Putamen (tissue), 1 donor: ENCODE measurements at places on chromosomes 5 and 9.
A peak's percentile ranks its signal among the peaks of the same experiment; 100 is the strongest.

GRCh38 chr5:126948011-126948355 lies 82.4 kb downstream of the MARCHF3 start:
- DNase-seq, result no peak

- peak; percentile 56 for DNase-seq
Measured at GRCh38 chr5:102713682-102714231, 41.3 kb upstream of the PAM start.

GRCh38 chr9:79477241-79477840 lies 94.4 kb upstream of the TLE4 start:
- DNase-seq, result no peak

GRCh38 chr9:79757881-79758669 lies 186.3 kb downstream of the TLE4 start:
- DNase-seq, result no peak

- no peak for DNase-seq
Measured at GRCh38 chr5:93993161-93993560, 251.8 kb upstream of the POU5F2 start.

- DNase-seq, result no peak
Measured at GRCh38 chr5:142474431-142475094, 149.7 kb upstream of the SPRY4 start.

DNA sequence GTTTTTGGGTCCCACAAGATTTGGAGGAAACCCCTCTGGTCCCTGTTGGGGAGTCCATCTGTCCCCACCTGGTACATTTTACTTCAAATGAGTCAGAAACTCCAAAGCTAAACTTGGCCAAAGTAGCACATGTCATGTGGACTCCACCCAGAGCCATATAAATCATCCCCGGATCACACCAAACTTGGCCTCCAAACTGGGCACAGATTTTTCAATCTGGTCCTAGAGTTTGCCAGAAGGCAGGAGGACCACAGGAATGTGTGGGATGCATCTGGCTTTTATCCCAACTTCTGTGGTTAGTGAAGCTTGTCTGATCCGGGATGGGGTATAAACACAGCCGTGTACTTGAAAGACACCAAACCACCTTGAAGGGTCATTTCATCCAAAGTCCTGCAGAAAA lies 66.3 kb downstream of the MAT2B start:
- no peak for DNase-seq

DNA sequence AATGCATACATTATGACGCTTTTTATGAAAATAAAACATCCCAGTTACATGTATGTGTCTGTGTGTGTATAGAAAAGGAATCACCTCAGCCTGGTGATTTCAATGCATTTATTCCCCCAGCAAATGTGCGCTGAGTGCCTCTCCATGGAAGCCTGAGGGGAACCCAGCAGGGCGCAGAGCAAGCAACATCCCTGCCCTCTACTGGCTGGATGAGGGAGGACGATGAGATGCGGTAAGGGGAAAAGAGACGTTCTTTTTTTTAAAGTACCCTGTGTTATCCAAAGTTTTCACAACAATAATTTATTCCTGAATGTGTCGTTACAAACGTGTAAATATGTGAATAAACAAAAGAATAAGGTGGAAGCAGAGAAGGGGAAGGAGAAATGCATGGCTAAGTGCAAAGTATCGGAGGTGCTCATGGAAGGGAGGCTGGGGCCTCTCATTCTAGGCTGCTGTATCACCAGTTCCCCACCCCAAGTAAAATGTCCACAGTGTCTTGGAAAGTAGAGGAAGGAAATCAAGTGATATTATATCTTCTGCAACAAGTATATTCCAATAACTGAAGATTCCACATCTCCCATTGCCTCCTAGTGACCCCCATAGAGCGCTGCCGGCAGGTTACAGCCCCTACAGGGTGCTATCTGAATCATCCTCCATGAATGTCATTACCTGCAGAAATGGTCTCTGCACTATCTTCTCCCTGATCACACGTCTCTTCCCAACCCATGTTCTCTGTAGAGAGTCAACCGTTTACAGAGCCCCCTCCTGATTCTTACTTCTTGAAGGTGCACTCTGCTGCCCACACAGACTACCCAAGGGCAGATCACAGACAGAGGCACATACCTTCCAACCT lies 13.0 kb upstream of the ABLIM3 start:
- no peak for DNase-seq

DNA sequence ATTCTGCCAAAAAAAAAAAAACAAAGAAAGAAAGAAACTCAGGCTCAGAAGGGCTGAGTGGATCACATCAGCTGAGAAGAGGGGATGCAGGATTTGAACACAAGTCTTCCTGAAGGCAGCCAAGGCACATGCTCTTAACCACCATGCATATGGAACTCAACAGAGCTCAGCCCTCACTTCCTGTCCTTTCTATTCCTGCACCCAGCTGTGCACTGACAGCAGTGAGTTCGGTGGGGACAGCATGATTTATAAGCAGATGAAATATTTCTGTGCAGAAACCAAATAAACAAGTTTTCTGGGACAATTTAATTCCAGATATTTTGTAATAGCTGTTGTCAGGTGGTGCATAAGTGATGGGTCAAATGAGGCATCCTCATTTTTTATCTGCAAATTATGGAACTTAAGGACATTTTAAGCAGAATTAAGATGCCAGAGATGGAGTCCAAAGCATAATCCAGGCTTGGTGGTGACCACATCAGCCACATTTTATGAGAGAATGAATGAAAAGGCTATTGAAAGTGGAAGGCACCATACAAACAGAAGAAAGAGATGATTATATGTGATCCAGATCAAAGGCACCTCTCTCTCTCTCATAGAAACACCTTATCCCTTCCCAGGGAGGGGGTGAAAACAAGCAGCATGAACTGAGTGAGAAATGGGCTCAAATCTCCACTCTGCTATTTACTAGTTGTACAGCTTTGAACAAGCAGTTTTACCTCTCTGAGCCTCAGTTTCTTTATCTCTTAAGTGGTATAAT lies 303.6 kb upstream of the MSX2 start:
- no peak for DNase-seq

- no peak for DNase-seq
Measured at GRCh38 chr5:42668254-42668653, 88.4 kb upstream of the CCDC152 start.

DNA sequence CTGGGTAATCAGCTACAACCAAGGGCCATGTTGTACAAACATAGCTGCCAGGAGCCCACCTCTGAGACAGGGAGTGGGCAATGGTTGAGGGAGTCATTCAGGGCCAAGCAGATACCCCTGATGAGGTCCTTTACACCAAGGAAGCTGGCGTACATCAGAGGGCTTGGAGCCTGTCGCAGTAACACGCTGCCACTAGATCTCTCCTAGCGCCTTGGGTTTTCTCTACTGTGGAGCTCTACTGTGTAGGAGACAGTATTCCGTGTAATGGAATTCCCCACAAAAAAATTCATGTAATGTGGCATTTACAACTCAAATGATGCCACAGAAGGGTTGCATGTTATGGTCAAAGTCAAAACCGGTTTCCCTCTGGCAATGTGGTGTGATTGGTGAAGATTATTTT lies 41.4 kb upstream of the CRB2 start:
- DNase-seq, result no peak

GRCh38 chr5:137280656-137281055 lies 218.5 kb downstream of the SPOCK1 start:
- DNase-seq, result no peak
